ENCODE measurements at places on chromosomes 3 and 15.

GRCh38 chr3:192892981-192893700 is 24.5 kb downstream of the MB21D2 start:
- DNase-seq: peak; percentile 91

DNA sequence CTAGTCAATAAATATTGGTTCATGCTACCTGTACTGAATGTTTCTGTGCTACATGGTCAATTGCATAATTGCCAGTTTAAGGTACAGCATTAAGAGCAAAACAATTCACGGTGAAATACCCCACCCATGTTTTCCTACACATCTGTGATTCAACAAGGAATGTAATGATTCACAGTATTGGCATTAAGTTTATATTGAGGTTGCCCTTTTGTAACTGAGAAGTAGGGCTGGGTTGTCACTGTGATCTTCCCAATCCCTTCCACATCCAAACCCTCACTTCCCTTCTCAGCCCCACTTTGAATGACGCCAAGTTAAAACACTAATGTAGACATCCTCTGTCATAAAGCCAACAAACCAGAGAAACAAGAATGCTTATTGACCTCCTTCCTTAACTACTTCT is 112.0 kb upstream of the TJP1 start:
- no peak for DNase-seq

- no peak for DNase-seq
These were observed 15.4 kb downstream of the ALPK3 start for GRCh38 chr15:84832448-84833040.

DNA sequence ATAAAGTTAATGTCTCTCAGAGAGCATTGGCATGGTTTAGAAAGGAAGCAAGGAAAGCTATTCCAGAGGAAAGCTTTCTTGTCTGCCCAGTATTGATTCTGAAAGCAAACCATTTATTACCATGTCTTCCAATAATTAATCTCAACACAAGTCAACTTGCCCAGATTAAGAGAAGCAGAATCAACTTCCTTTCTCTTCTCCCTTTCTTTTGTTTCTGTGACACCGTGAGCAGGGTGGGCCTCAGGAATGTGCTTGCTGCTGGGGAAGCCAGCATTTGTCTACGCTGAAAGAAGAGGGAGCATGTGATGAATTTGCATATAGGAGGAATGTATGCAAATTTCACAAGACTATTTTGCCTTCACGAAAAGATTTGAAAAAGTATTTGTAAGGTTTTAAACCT is 368.6 kb upstream of the ROPN1 start:
- DNase-seq: no peak

- DNase-seq: no peak
These were observed 13.2 kb downstream of the PLA2G4D start for GRCh38 chr15:42080919-42081830.

GRCh38 chr15:41971089-41971894 is 1.1 kb downstream of the EHD4 start:
- peak; percentile 81 for DNase-seq

GRCh38 chr3:30611613-30612436 is 5.4 kb downstream of the TGFBR2 start:
- peak; percentile 37 for DNase-seq

GRCh38 chr15:31235311-31236183 is 91.1 kb upstream of the KLF13 start:
- DNase-seq: no peak

DNA sequence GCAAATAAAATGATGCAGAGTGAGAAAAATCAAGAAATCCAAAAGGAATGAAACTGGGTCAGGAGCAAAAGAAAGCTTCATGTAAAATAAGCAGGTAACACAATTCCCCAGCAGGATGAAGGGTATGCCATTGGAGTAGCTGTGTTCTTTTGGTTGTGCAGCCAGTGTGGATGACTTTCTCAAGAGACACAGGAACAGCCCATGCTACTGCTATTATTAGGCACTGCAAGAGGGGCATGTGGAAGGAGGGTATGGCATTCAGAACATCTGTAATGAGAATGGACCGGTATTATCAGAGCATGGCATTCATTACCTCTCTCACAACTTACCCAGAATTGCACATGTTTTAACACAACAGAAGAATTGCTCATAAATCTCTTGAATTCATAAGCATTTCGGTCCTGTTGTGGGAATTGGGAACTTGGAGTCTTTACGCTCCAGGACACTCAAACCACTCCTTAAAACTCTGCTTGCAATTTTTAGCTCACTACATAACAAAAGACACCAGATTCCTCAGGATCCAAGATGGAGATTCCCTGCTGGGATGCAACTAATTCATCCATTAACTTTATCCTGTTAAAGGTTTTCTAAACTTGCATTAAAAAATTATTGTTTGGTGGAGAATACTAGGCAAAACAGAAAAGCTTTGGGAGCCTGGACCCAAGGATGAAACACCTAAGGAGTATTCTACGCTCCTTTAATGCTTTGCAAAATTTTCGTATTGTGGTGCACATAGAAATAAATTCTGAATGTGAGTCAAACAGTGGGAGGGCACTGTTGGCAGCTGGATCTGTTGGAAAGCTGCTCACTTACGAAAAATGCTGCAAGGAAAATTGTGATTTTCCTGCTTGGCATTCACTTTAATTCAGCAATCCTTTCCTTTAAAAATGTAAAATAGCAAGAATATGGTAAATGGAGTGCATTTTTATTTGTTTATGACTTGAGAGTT is 34.6 kb upstream of the CDIN1 start:
- DNase-seq: no peak

DNA sequence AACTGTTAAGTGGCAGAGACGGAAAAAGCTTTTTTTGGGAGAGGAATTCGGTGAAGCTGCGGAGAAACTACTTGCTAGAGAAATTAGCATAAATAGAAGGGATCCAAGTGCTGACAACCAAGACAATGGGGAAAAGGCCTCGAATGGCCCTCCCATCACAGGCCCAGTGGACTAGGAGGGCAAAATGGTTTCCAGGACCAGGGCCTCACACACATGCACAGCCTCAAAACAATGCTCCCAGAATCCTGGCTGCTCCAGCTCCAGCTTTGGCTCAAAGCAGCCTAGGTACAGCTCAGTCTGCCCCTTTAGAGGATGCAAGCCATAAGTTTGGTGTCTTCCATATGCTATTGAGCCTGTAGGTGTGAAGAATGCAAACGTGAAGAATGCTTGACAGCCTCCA is 388.2 kb downstream of the OTOL1 start:
- DNase-seq: no peak

- DNase-seq: peak; percentile 68
These were observed 73.0 kb downstream of the OXNAD1 start for GRCh38 chr3:16337856-16338540.

GRCh38 chr15:92608866-92609700 is 46.5 kb downstream of the FAM174B start:
- no peak for DNase-seq

- no peak for DNase-seq
These were observed 362.8 kb downstream of the CHST2 start for GRCh38 chr3:143482106-143483088.

- DNase-seq: no peak
These were observed 10.9 kb downstream of the GNB5 start for GRCh38 chr15:52180196-52180835.

DNA sequence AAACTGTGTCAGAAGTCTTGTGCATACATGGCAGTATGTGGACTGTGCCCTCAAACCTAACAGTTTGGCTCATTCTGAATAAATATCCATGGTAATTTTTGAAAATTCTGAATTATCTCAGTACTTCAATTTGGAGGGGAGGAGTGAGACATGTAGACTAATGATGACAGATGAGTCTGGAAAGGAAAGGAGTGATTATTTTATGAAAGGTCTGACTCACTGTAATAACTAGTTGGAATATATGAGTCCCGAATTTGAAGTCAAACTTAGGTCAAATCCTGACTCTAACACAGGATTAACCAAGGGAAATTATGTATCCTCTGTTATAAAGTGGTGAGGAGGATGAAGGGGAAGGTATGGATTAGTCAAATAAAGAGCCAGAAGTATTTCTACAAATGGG is 38.6 kb downstream of the SUCNR1 start:
- DNase-seq: no peak

Measured in suppressor macrophage (primary cell).